Activated B cell treated with CpG ODN at 0.5 μM for 24 hours (primary cell): ENCODE measurements at places on chromosomes 5 and 9. TPM values are rescaled to one million over a fixed set of nuclear protein-coding genes. Genes with fewer than 3 reads are reported as not detected.

GRCh38 chr9:70408393-70409040, 5.9 kb downstream of the KLF9 start:
- H3K27ac ChIP-seq, result peak overlapping the region; percentile 97
- H3K4me3 ChIP-seq, result no peak overlapping the region
- H3K4me1 ChIP-seq, result peaks cover 66% of the 10 kb centered on the region
- DNase-seq, result no peak

DNA sequence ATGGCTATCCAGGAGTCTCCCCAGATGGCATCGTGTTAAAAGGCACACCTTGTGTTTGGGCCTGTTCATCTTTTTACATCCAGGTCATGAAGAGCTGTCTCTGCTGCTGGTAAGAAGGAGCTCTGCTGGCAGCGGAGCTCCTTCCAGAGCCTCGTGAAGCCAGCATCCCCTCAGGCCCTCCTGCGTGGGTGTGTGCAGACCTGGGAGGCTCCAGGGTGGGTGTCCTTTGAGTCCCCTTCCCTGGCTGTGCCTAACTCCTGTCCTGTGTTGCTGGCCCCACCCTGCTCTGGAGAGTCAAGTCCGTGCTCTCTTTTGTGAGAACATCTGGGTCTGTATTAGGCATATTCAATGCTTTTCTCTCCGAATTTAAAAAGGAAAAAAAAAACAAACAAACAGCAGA, 149.6 kb upstream of the IRX2 start:
- DNase-seq, result no peak
- no peaks in the 10 kb centered on the region for H3K36me3 ChIP-seq
- no peaks in the 10 kb centered on the region for H3K27me3 ChIP-seq
- no peak overlapping the region for H3K27ac ChIP-seq

DNA sequence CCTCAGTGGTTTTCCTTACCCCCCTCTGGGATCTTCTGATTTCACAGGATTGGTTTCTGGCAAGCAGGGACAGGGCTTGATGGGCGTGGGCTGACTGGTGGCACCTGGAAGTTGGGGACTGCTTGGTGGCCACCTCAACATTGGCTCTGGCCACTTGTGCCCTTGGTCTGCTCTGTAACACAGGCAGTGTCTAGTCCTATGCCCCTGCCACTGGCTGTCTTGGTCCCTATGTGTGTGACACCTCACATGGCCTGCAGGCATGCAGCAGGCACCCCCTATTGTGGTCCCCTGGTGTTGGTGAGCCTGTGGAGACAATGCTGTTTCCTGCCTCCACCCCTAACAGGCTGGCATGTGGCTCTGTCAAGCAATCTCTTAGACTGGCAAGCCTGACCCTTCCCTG, 71.3 kb downstream of the GDA start:
- H3K27ac ChIP-seq, result no peak overlapping the region
- no peaks in the 10 kb centered on the region for H3K4me1 ChIP-seq

DNA sequence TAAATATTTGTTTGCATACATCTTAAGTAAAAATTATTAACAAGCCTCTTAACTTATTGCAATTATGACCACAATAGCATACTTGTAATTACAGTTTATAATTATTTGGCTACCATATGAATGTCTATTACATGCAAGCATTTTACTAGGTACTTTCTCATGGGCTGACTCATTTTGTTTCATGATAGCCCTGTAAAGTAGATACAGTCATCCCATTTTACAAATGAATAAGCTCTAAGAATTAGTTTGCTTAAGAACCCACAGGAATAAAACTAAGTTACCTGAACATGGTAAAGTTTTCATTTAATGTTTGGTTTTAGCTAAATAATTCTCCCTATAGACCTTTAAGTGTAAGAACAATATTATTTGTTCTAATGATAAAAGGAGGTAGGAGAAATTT, 126.6 kb upstream of the IZUMO3 start:
- no peak overlapping the region for H3K4me3 ChIP-seq
- DNase-seq, result no peak
- no peaks in the 10 kb centered on the region for H3K4me1 ChIP-seq
- no peaks in the 10 kb centered on the region for H3K27me3 ChIP-seq
- H3K36me3 ChIP-seq, result no peaks in the 10 kb centered on the region

DNA sequence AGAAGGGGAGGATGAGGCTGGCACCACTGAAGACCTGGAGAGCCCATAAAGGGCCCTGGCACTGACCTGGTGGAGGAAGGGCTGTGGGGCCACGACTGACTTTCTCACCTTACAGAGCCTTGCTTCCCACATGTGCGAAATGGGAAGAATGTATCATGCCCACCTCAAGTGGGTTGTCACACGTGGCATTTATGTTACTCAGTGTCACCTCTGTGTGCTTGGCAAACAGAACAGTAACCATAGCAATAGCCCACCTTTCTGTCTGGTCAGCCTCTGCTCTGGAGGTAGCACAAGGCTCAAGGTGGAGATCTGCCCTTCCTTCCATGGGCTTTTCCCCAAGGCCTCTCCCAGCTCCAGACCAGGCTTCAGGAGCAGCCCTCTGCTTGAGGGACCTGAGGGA, 16.7 kb downstream of the TCF7 start:
- no peak overlapping the region for H3K4me3 ChIP-seq
- DNase-seq, result no peak
- no peaks in the 10 kb centered on the region for H3K27me3 ChIP-seq
- H3K4me1 ChIP-seq, result peaks cover 56% of the 10 kb centered on the region
- H3K36me3 ChIP-seq, result peaks cover 38% of the 10 kb centered on the region

- peak; percentile 14 for DNase-seq
- no peak overlapping the region for H3K4me3 ChIP-seq
- H3K4me1 ChIP-seq, result peaks cover 13% of the 10 kb centered on the region
- no peaks in the 10 kb centered on the region for H3K36me3 ChIP-seq
Measured at GRCh38 chr5:673161-673830, 19.9 kb downstream of the TPPP start.

DNA sequence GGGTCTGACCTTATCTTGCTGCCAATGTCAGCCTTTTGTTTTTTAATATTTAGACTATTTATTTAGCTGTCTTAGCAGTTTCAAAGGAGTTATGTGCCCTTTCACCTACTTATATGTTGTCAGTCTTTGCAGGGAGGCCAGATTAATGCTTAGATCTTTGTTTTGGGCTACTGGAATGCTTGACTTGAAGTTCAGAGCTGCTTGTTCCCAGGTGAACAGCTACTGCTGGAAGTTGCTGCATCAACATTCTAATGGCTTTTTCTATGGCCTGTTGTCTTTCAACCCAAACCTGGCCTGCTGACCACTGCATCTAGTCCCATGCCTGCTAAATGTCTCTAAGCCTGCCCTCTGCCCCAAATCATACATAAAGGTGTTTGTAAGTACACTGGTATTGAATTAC, 3.0 kb downstream of the SLC22A5 start:
- peaks cover 18% of the 10 kb centered on the region for H3K4me1 ChIP-seq
- no peaks in the 10 kb centered on the region for H3K27me3 ChIP-seq
- no peak overlapping the region for H3K27ac ChIP-seq
- H3K4me3 ChIP-seq, result no peak overlapping the region
- no peaks in the 10 kb centered on the region for H3K36me3 ChIP-seq

GRCh38 chr5:103896593-103896992, 334.0 kb upstream of the NUDT12 start:
- no peak overlapping the region for H3K4me3 ChIP-seq
- no peak for DNase-seq

DNA sequence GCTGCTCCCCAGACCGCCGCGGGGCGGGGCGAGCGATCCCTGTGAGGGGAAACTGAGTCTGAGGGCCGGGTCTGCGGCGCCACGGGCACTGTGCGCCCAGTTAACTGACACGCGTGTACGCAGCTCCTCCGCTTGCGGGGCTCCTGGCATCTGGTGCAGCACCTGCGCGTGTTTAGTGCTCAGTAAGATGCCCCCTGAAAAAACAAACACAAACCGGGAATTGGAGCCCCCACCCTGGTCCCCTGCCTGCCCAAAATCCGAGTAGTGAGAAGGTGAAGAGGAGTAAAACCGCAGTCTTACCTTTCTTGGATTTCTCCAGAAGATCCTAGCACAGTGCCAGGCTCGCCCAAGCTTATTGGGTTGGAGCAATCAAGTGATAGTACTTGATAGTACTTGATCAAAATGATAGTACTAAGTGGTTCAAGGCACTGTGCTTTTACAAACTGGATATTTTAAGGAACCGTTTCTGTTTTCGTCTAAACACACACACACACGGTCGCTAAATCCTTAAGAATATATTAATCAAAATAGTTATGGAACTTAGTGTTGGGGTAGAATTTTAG, 2.7 kb upstream of the TRAF1 start:
- H3K27ac ChIP-seq, result peak overlapping the region; percentile 100
- no peak for DNase-seq
- H3K27me3 ChIP-seq, result no peaks in the 10 kb centered on the region
- H3K4me1 ChIP-seq, result peaks cover 89% of the 10 kb centered on the region
- peaks cover 15% of the 10 kb centered on the region for H3K36me3 ChIP-seq
- H3K4me3 ChIP-seq, result peak overlapping the region; percentile 74

The ANKRD20A1 gene
- total RNA-seq, result 0.44 and 0.54 TPM in 2 replicates

The ECSCR gene
- not detected in 2 replicates for total RNA-seq

- H3K27me3 ChIP-seq, result no peaks in the 10 kb centered on the region
- H3K4me1 ChIP-seq, result peaks cover 11% of the 10 kb centered on the region
- no peak overlapping the region for H3K27ac ChIP-seq
- no peaks in the 10 kb centered on the region for H3K36me3 ChIP-seq
- H3K4me3 ChIP-seq, result no peak overlapping the region
- DNase-seq, result no peak
Measured at GRCh38 chr9:4891674-4892073, 93.4 kb upstream of the JAK2 start.

DNA sequence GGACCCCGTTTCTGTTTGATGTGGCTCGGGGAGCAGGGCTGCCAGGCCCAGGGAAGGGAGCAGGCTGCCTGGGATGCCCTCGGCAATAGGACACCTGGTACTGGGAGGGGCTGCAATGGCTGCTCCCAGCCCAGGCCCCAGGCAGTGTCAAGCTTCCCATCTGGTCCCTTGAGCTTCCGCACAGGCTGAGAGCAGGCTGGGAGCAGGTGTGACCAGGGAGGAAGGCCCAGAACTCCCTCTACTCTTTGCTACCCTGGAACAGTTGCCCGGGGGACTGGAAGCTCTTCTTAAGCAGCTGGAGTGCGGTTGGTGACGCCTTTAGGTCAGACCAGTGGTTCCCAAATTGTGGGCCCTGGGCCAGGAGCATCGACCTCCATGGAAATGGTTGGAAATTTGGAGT, 186.9 kb downstream of the GADD45G start:
- H3K27ac ChIP-seq, result no peak overlapping the region
- H3K27me3 ChIP-seq, result no peaks in the 10 kb centered on the region
- no peaks in the 10 kb centered on the region for H3K4me1 ChIP-seq
- no peaks in the 10 kb centered on the region for H3K36me3 ChIP-seq

- peaks cover 46% of the 10 kb centered on the region for H3K36me3 ChIP-seq
- H3K4me1 ChIP-seq, result no peaks in the 10 kb centered on the region
- H3K27me3 ChIP-seq, result no peaks in the 10 kb centered on the region
- no peak for DNase-seq
Measured at GRCh38 chr9:34338665-34339385, 9.5 kb downstream of the NUDT2 start.

- H3K4me3 ChIP-seq, result no peak overlapping the region
- peaks cover 2% of the 10 kb centered on the region for H3K4me1 ChIP-seq
- no peaks in the 10 kb centered on the region for H3K27me3 ChIP-seq
Measured at GRCh38 chr5:16805486-16805885, 130.6 kb downstream of the MYO10 start.
